ENCODE measurements at places on chromosomes 3 and 15.

- no peak for DNase-seq
These were observed 120.1 kb downstream of the ANP32A start for GRCh38 chr15:68700455-68701123.

GRCh38 chr3:105885256-105885655 is 16.4 kb upstream of the CBLB start:
- no peak for DNase-seq

- no peak for DNase-seq
These were observed 638.3 kb downstream of the NTRK3 start for GRCh38 chr15:87618203-87618725.

GRCh38 chr3:128994173-128994512 is 267 bp upstream of the CFAP92 start:
- no peak for DNase-seq

Data from ecto neural progenitor cell (in vitro differentiated cells).